ENCODE measurements at places on chromosomes 7 and 10.

- DNase-seq = no peak
These were observed 26.7 kb downstream of the TMEM273 start for GRCh38 chr10:49161411-49161997.

- DNase-seq = no peak
These were observed 178.5 kb downstream of the GNAI1 start for GRCh38 chr7:80313067-80313626.

DNA sequence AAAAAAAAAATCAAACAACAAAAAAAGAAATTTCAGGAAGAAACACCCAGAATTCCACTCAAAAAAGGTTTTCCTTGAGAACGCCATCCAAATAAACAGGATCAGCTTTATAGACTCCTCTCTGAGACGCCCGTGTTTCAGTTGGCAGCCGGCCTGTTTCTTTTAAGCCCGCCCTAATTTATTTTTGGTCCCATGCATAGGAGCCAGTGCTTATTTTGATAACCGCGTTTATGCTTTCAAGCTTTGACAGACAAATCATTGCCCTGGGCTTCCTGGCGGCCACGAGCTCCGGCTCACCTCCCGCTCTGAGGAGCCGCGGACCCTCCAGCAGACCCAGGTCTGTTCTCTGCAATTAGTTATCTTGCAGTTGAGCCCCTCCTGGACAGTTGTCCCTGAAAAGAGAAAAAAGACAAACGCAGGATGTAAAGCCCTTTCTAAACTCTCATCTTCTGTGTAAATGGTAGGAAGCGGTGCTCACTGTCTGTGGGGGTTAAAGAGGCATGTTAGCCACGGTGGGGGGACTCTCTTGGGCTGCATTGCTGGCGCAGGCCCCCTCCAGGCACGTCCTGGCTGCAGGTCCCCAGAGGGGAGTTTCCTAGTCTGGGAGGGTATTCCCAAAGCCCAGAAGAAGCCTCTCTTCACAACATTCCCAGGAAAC lies 22.2 kb upstream of the UNCX start:
- no peak for DNase-seq

- no peak for DNase-seq
These were observed 59.7 kb downstream of the MET start for GRCh38 chr7:116731445-116732335.

GRCh38 chr10:34327184-34327583 lies 487.9 kb downstream of the PARD3 start:
- DNase-seq = no peak

DNA sequence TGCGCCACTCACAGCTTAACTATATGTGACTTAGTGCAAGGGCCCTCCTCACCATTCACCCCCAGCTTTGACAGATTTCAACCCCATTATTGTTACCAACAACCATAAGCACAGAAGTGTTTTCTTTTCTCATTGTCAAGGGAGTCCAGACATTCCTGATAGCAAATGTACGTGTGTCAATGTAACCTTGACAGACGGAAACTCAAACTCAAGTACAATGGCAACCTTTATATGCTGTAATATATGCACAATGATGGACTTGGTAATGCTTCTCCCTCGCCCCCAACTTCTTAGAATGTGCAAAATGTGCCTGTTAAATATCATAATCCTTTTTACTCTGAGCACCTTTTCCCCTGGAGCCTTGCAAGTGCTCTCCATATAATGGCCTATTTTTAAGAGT lies 34.7 kb downstream of the CYCS start:
- DNase-seq = no peak
